ENCODE measurements at places on chromosomes 5 and 9.

DNA sequence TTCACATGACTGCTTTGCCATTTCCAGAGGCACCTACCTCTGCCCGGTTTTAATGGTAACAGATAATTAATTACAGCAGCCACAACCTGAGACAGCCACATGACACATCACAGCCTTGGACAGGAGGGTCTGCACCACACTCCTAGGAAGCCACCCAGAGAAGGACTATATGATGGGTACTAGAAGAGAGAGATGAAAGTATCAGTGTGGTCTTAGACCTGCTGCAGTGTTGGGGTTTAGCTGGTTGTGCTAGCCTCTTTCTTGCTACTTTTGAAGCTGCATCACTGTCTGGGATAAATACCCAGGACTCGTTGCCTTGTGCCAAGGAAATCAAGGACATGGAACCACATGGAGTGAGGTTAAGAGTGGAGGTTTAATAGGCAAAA, 266.4 kb downstream of the ICE1 start:
- no peak for DNase-seq

DNA sequence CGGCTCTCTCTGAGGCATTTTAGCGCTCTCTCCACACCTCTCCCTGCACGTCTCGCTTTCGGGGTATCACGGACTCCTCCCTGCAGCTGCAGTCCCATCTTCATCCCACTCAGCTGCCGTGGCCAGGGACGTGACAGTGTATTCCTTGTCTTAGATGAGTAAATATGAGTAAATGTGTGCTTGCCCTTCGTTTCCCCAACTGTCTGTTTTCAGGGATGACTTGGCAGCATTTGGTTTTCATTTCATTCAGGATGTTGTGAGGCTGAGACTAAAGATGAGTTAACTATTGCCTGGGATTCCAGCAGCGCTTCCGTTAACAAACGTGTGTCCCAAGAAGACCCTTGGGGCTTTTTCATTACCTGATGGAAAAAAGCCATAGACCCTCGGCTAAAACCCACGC, 29.5 kb downstream of the GDNF start:
- DNase-seq: no peak

- DNase-seq: peak; percentile 61
Measured at GRCh38 chr5:40853632-40854192, 12.5 kb downstream of the CARD6 start.

GRCh38 chr5:81904861-81905260, 67.0 kb upstream of the ATG10 start:
- no peak for DNase-seq

DNA sequence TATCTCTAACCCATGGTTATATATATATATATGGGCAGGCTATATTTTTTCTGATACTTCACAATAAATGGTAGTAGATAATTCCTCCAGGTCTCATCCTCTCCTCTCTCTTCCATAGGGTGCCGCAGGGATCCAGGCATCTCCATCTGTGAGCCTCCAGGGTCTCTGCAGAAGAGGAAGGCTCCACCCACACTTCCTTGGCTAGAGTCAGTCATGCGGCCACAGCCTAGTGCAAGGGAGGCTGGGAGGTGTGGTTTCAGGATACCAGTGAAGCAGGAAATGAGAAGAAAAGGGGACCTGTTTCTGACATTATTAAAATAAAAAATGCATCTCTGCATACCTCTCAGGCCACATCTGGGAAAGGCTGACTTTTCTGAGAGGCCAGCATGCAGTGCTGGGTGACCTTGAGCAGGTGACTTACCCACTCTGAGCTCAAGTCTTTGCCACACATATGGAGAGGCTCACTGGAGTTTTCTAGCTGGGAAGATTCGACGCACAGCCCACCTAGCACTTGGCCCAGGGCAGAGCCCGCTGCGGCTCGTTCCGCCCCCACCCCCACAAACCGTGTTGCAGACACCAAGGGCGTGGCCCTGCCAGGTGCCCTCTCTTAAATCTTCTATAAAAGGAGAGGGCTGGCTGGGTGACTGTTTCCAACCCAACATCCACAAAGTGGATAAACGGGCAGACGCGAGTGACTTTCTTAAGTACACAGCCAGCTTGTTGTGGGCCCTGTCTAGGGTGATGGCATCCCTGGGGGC, 47.9 kb downstream of the OLFM1 start:
- no peak for DNase-seq

GRCh38 chr9:105912863-105913516, 218.6 kb downstream of the TMEM38B start:
- peak; percentile 87 for DNase-seq

DNA sequence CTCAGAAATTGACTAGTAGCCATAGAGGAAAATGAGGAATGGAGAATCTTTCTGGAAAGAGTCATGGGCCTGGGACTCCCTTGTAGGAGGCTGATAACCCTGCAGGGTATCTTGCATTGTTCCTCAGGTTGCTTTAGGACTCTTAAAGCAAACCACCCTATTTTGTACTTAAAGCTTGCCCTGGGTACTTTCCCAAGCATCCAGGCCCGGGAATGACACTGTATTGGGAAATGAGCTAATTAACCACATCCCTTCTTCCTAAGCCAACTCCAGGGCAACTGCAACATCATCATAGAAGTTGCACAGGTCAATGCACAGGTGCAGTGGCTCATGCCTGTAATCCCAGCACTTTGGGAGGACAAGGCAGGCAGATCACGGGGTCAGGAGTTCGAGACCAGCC, 55.9 kb downstream of the UGCG start:
- peak; percentile 80 for DNase-seq

GRCh38 chr5:55159763-55160492, at the start of gene GPX8:
TSS of gene GPX8 (plus strand) at chr5:55160171. CDS start at chr5:55160193, 22 bp downstream.
- peak; percentile 88 for DNase-seq

DNA sequence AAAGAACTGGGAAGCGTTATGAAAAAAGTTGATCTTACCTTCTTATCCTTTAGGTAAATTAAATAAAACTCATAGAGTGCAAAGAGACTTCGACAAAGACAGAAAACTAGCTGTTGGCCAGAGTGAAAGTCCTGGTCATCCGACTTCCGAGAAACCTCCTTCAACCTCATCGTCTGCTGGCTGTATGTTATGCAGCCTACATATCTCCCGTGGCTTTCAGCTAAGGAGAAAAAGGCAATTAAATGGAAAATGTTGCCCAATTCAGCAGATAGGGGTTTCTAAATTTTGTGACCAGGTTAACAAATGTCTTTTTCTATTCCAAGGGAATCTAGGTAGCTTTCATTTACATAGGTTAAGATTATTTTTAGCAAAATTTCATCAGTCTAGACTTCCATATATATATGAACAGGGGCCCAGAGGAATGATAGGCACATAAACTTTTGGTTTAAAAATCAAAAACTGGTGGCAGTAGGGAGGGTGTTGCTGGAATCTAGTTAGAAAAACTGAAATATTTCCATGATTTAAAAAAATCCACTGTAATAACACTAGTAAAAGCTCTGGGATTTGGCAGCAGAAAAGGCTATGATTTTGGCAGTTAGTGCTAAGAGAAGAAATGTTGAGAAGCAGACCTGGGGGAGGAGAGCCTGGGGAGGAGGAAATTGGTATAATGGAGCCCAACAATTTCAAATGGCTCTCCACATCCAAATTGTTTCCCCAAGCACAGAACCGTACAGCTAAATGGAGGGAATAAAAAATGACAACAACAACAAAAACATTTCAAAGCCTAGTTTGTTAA, 32.1 kb downstream of the RAI14 start:
- DNase-seq: no peak

DNA sequence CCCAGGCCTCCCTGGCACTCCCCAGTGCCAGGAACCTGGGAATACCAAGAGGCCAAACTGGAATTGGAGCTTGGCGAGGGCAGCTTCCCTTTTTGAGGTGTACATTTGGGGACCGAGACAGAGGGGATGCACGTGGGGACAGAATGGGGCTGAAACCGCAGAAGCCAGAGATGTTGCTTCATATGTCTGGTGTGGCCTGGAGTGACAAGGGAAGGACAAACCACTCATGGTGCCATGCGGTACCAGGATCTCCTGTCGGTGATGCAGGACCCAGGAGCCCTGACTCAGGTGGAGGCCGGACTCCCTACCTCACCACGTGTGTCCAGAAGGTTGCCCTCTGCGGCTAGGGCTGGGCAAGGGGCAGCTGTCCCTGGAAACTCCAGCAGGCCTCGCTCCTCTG, 4.0 kb upstream of the CSF2 start:
- no peak for DNase-seq

- DNase-seq: peak; percentile 95
Measured at GRCh38 chr5:55868846-55869245, 17.7 kb downstream of the IL31RA start.

GRCh38 chr9:134647359-134648080, 5.9 kb downstream of the COL5A1 start:
- no peak for DNase-seq
